Endothelial cell (in vitro differentiated cells): ENCODE measurements at places on chromosomes 3 and 15.
A peak's percentile ranks its signal among the peaks of the same experiment; 100 is the strongest.

DNA sequence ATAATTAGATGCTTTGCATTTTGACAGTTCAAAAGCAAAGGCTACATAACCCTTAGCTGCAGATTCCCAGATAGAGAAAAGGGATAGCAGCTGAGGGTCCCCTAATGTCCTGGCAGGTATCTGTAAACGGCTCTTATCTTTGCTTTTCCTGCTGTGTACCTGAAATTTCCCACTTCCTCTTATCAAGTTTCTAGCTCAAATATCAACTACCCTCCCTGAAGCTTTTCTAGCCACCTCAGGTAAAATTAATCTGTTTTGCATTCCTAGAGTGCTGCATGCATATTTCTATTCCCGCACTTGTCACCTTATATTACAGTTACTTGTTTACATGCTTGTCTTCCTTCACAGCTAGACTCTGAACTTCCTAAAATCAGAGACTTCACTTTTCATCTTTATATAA, 55.6 kb upstream of the STXBP5L start:
- DNase-seq: no peak

- no peak for DNase-seq
Measured at GRCh38 chr3:37170060-37170459, 4.3 kb downstream of the LRRFIP2 start.

- no peak for DNase-seq
Measured at GRCh38 chr3:94256888-94257813, 194.3 kb downstream of the NSUN3 start.

DNA sequence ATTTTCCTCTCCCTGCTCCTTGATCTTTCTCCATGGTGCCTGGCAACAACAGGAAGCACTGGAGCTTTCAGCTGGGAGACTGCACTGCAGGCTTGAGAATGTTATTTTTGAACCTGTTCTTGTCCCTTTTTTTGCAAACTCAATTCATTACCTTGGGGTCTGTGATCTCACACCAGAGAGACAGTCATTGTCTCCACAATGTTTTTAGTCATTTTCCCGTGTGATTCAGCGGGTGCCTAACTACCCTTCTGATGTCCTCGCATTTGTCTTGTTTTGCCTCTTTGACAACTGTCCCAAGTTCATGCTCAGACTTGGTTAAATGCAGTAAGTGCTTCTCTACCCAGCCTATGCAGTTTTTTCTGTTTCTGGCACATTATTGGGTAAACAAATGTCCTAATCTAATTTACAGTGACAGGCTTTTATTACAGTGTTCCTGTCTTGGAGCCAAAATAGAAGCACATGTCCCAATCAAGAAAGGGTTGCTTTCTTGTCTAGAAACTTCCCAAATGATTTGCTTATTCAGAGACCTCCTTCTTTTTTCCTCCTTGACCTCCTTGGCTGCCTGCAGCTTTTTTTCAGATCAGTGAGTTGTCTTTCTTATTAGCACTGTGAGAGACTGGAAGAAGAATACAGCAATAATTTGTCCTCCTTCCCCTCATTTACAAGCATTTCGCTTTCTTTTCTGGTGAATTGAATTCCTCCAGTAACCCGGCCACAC, 162.4 kb downstream of the NSUN3 start:
- DNase-seq: no peak

GRCh38 chr3:151896246-151897012, 23.0 kb downstream of the SUCNR1 start:
- no peak for DNase-seq

GRCh38 chr3:25658836-25659235, 5.9 kb downstream of the TOP2B start:
- no peak for DNase-seq

DNA sequence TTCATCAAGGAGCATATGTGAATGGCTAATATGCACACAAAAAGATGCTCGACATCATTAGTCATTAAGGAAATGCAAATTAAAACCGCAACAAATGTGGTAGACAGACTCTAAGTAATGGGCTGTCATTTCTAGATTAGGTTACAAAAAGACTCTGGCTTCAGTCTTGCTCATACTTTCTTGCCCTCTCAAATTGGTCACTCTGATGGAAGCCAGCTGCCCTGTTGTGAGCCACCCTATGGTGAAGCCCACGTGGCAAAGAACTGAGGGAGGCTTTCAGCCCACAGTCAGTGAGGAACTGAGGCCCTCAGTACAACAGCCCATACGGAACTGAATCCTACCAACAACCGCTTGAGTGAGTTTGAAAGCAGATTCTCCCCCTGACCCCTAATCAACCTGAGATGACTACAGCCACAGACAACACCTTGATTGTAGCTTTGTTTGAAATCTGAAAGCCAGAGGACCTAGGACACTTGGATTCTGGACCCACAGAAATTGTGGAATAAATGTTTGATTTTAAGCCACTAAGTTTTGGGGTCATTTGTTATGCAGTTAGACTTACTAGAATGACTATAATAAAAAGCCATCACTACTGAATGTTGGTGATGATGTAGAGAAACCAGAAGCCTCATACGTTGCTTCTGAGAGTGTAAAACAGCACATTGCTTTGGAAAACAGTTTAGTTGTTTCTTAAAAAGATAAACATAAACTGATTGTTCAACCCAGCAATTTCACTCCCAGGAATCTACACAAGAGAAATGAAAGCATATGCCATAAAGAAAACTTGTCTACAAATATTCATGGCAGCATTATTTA, 45.7 kb downstream of the EHHADH start:
- DNase-seq: no peak

DNA sequence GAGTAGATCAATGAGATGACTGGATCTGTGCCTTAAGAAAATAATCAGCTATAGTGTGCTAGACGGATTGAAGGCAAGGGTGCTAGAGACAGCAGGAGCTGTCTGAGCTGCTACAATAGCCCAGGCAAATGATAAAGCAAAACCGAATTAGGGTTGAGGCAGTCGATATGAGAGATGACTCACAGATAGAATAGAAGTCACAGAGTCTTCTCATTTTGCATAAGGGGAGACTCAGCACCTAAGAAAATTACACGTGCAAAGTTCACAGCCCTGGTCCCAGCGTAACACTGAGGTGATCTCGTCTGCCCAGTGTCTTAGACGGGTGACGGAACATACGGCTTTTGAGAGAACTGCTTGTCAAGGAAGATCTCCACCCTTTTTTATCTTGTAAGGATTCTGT, 11.6 kb downstream of the LPP start:
- no peak for DNase-seq

DNA sequence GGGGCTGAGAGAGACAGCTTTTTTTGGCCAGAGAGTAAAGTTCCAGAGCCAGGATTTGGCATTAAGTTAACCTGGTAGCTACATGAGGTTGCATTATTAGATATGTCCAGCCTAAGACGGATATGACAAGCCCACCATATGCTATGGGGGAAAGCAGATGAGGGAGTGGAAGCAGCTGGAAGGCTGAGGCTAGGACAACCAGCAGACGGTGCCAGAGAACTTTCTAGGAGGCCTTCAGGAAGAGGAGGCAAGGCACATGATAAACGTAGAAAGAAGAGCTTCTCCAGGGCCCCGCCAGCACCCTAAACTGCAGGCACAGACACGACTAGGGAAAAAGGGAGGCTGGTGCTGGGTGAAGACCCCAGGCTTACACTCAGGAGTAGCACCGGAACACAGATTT, 87.0 kb downstream of the CTNNB1 start:
- no peak for DNase-seq

- DNase-seq: no peak
Measured at GRCh38 chr3:50338965-50339364, 1.7 kb downstream of the RASSF1 start.

DNA sequence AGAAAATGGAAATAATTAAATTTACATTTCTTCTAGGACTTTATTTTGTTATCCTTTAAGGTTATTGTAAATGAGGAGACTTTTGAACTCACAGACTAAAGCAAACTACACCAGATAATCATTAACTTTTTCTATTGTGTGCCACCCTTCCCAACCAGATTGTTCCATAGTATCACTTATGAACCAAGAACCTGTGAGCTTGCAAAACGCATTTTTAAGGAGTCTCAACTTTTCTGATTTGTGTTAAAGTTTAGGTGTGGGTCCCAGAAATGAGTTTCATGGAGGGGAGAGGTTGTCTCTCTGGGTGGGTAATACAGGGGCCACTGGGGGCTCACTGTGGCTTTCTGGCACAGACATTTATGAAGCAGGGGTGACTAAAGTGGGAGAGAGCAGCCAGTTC, 75.7 kb downstream of the IGF1R start:
- DNase-seq: no peak

- DNase-seq: no peak
Measured at GRCh38 chr3:133491481-133492059, 81.9 kb upstream of the CDV3 start.

DNA sequence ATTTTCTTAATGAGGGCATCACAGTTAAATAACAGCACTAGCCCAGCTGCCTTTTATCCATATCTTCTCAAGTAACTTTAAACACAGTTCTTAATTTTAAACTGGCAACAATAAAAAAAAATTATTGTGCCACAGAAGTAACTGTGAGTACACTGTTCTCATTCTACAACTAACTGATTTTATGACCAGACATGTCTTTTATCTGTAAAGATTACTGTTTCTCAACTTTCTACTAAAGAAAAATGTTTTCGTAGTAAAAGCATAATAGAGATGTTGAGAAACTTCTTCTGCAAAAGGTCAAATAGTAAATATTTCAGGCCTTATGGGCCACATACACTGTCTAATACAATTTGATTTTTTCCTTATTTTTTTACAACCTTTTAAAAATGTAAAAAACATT, 32.0 kb downstream of the PLOD2 start:
- DNase-seq: no peak

- DNase-seq: no peak
Measured at GRCh38 chr15:93384886-93385285, 295.9 kb upstream of the RGMA start.

- no peak for DNase-seq
Measured at GRCh38 chr3:136120373-136121348, 75.5 kb downstream of the MSL2 start.

GRCh38 chr3:54619531-54619930, 308.3 kb downstream of the LRTM1 start:
- DNase-seq: no peak

DNA sequence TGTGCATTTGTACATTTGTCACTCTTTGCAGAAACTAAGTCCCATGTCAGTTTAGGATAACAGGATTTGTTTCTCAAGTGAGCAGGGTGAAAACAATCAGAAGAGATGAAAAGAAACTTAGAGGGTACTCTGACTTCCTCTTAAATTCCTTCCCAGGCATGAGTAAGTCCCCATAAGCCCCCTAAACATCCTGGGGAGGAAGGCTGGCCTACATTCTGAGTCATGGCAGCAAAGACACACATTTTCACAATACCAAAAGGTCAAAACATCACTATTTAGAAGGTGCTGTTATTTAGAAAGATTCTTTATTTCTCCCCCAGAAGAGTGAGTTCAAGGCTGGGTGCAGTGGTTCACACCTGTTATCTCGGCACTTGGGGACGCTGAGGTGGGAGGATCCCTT, 7.6 kb upstream of the FOXP1 start:
- no peak for DNase-seq

DNA sequence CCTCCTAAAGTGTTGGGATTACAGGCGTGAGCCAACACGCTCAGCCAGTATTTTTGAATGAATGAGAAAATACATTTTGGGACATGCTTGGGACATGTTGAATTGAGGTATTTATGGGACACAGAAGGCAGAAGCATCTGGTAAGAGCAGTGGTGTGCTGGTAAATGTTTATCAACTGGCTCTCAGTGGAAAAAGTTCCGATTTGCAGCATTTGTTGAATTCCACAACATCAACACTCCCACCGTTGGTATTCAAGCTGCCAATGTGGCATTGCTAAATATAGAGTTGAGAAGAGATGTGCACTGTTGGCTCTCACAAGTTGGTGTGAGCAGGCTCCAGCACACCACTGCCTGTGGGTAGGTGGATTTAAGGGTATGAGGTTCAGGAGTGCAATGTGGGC, 35.8 kb upstream of the LRRFIP2 start:
- DNase-seq: no peak

DNA sequence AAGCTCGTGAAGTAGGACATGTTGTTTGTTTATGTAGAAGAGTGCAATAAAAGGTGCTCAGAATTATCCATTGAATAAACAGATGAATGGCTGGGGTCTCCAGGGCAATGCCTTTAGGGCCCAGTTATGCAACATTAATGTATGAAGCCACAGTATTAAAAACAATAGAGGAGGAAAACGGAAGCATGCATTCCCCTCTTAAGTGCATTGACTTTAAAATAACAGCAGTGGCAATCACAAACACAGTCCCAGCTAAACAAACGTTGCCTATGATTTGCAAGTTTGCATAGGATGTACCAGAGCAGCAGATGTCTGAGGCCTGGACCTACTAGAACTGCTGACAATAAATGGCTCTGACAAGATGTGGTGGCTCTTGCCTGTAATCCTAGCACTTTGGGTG, 60.6 kb upstream of the GCNT3 start:
- no peak for DNase-seq

- DNase-seq: no peak
Measured at GRCh38 chr3:195093731-195094130, 177.2 kb downstream of the XXYLT1 start.

DNA sequence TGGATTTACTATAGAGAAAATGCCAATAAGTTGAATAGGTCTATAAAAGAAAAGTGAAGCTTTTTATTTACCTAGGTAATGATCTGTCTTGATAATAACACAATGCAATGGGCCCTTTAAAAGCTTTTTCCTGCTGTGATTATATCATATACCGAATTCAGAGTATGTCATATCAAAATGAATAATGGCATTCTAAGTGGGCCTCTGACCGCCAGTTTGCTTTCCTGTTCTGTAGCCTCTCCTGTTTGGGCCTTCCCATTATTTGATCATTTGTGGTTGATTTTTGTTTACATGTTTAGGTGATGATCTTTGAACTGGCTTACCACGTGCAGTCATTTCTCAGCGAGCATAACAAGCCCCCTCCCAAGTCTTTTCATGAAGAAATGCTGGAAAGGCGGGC, 14.9 kb downstream of the EIF2AK4 start:
- no peak for DNase-seq

DNA sequence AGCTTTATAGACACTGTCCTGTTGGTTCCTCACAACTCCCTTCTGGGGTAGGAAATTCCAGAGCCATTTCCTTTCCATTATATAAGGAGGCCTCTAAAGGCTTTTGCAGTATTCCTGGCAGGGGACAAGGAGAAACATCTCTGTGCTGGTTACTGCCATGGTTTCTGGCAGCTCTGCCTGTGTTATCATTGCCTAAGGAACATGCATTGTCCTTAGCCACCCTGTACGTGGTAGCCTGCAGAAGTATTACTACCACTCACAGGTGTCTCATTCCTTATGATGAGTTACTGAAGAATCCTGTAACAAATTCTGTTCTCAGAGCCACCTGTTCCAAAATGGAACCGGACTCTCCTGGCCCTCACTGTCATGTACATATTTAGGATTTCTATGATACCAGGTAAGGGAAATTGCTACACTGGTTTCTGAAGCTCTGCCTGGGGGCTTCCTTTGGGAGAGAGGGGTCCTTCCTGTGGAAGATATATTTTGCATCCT, 58.0 kb downstream of the UMPS start:
- no peak for DNase-seq

- no peak for DNase-seq
Measured at GRCh38 chr3:69197455-69197854, 75.1 kb upstream of the LMOD3 start.

- peak; percentile 94 for DNase-seq
Measured at GRCh38 chr3:40524568-40525285, at the start of gene ZNF621. ZNF621 (plus strand) TSS chr3:40524960; CDS start chr3:40525841, 881 bp downstream.
